HT1080 (cell line): ENCODE measurements at places on chromosomes 3 and 15. TPM values are rescaled to one million over a fixed set of nuclear protein-coding genes. Genes with fewer than 3 reads are reported as not detected.
A peak's percentile ranks its signal among the peaks of the same experiment; 100 is the strongest.

GRCh38 chr3:168288511-168289401 lies 193.0 kb upstream of the GOLIM4 start:
- DNase-seq: no peak

DNA sequence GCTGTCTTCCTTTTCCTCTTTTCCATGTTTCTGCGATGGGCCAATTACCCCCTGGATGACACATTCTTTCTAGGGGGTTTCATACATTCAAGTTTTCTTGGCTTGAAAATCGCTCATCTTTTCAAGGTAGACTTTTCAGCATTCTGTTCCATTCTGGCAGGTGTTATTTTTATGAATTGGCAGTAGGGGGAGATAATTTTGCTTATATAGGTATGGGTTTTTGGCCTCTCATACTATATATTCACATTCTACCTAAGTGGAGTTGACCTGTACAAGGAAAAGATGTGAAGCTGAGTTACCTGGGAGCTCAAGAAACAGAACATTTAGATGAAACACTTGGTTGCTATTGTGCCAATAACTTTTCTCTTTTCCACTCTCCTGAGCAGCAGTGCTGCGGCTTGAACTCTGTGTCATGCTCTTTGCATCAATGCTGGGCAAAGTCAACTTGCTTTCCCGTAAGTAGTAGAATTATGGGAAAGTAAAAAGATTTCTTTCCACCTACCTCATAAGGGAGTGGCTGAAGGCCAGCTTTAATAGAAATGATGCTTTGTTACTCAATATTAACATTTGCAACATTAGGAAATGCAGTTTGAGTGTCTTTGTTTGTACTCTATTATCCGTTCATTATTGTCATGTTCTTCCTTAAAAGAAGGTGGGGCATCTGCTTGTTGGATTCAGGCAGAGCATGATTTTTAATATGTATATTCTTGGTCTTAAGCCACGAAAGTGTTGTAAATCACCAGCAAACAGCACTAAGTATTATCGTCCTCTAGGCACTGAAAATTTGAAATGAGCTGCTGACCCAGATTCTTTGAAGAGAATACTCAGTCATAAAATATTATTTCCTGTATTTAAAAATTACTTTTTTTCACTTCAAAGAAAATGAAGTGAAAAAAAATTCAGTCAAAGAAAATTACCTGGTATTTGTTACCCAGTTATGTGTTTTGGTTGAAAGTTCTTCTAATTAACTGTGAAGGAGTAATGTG lies 27.7 kb upstream of the MFSD1 start:
- no peak for DNase-seq

DNA sequence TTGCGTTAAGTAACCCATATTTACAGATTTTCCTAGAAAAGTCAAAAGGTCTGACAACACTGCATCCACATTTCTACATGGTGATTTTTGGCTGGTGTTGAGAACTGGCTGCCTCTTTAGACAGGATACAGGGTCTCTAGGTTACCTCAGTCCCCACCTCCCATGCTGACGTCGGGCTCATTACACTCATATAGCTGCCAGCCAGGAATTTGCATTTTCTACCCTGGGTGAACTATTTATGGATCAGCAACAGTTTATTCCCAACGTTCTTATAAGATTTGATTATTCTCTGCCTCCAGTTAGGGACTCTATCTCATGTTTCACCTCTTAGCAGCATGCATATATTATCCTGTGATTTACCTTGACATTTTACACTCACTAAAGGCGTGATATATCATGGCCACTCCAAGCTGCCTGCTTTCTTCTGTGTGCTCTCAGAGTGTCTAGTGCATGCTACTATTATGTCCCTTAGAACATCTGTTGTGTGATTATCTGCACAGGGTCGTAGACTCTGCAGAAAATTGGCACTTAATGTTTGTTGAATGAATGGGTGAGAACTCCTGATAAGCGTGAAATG lies 49.0 kb downstream of the CLDN11 start:
- DNase-seq: no peak

DNA sequence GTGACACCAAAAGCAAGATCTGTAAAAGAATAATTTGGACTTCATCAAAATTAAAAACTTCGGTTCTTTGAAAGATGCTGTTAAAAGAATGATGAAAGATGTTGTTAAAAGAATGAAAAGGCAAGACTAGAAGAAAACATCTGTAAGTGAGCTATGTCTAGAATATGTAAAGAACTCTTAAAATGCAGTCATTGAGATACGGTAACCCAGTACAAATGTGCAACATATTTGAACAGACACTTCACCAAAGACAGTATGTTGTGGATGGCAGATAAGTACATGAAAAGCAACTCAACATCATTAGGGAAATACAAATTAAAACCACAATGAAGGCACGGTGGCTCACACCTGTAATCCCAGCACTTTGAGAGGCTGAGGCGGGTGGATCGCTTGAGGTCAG lies 139.5 kb downstream of the LRIG1 start:
- no peak for DNase-seq

DNA sequence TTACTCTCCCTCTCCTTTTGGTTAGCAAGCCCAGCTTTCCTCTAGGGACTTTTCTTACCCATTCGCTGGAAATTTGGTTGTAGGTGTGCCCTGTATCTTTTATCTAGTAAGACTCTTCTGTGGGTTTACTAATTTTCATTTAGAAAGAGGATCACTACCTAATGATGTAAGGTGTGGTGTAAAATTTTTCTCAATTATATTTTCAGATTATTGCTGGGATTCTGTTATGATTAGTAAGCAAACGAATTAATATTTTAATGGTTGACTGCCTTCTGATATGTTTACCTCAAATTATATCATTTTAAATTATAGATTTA lies 28.5 kb downstream of the PLCL2 start:
- no peak for DNase-seq

GRCh38 chr15:69758810-69759790 lies 306.5 kb downstream of the RPLP1 start:
- peak; percentile 91 for DNase-seq

DNA sequence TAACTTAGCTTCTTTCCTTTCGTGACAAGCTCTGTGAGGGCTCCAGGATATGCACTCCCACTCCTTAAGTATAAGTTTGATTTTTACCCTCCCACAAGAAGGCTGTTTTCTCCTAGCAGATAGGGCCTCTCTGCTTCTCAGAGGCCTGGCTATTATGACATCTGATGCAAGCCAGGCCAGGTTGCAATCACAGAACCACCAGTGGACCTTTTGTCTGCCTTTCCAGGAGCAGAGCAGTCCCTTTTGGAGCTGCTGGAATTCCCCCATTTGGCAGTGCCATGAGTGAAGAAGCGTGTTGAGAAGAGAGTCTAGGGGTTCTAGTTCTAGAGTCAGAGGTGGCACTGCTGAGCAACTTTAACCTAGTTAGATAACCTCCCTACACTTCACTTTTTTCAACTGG lies 1004.3 kb upstream of the SEMA6D start:
- no peak for DNase-seq

DNA sequence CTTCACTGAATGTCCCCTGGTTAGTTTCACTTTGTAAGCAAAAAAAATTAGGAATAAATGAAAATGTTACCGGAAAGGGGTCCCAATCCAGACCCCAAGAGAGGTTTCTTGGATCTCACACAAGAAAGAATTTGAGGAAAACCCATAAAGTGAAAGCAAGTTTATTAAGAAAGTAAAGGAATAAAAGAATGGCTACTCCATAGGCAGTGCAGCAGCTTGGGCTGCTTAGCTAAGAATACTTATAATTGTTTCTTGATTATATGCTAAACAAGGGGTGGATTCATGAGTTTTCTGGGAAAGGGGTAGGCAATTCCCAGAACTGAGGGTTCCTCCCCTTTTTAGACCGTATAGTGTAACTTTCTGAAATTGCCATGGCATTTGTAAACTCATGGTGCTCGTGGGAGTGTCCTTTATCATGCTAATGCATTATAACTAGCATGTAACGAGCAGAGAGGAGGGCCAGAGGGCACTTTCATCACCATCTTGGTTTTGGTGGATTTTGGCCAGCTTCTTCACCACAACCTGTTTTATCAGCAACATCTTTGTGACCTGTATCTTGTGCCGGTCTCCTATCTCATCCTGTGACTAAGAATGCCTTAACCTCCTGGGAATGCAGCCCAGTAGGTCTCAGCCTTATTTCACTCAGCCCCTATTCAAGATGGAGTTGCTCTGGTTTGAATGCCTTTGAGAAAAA lies 41.0 kb upstream of the CMSS1 start:
- DNase-seq: peak; percentile 7

- DNase-seq: no peak
Measured at GRCh38 chr15:92102395-92102755, 248.9 kb downstream of the SLCO3A1 start.

- no peak for DNase-seq
Measured at GRCh38 chr3:107323723-107324122, 53.5 kb upstream of the CCDC54 start.

DNA sequence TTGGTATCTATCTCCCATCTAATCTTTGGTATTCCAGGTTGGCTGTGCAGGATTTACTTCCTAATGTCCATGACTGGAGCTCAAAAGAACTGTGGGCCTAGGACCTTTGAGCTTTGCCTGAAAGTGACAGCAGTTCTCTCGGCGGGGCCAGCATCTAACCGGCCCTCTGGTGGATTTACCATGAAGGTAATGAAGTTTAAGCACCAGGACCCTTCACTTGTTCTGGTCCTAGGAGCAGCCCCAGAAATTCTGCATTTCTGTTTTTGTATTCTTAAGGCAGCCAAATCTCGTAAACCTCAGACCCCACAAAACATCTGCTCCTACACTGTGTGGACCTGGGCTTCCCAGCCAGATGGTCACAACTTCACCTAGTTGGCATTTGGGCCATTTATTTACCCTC lies 13.0 kb downstream of the CALML4 start:
- no peak for DNase-seq

GRCh38 chr3:145089337-145089736 lies 1071.6 kb downstream of the PLOD2 start:
- DNase-seq: no peak

GRCh38 chr3:125137358-125138033 lies 75.1 kb downstream of the SLC12A8 start:
- peak; percentile 77 for DNase-seq

GRCh38 chr15:77527164-77527778 lies 105.4 kb downstream of the LINGO1 start:
- DNase-seq: no peak

DNA sequence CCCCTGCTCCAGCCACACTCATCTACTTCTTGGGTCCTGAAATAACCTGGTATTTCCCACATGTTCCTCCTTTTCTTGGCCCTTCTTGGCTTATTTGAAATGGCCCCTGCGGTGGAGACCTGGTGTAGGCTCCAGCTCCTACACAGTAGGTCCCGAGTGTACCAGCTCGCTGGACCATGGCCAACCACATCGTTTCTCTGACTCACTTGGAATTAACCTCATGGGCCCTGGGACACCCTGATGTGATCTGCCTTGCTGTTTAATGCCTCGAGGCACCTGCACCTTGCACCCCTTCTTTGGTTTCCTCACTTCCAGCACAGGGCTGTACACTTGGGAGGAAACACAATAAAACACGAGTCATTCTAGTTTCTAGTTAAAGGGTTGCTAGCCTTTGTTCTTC lies 60.3 kb downstream of the FEM1B start:
- peak; percentile 14 for DNase-seq

DNA sequence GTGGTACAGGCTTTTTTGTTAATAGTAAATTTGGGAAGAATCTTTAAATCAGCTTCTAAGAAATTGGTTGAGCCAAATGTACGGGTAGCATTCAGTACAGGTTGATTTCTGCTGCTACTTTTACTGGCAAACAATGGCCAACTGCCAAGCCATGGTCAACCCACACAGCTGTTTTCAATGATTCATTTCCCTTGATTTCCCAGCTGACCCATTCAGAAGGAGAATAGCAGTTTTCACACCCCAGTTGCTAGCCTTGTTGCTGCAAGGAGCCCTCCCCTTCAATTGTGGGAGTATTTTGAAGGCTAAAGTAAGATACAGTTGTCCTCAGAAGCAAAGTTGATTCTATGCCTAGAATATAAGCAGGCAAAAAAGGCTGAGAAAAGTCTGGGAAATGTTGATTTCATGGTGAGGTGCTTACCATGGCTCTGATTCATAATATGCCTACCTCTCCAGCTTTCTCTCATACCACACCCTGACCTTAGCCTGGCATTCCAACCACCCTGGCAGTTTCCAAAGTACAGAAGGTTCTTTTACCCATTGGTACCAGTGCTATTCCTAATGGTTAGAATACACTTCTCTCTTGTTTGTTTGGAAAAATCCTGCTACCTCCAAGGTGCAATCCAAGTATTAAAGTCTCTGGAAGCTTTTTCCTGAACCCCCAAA lies 320.3 kb upstream of the TGFBR2 start:
- DNase-seq: peak; percentile 96

GRCh38 chr3:33980252-33980651 lies 181.8 kb downstream of the PDCD6IP start:
- DNase-seq: peak; percentile 77

GRCh38 chr15:89774492-89774891 lies 1.6 kb upstream of the MESP2 start:
- no peak for DNase-seq

DNA sequence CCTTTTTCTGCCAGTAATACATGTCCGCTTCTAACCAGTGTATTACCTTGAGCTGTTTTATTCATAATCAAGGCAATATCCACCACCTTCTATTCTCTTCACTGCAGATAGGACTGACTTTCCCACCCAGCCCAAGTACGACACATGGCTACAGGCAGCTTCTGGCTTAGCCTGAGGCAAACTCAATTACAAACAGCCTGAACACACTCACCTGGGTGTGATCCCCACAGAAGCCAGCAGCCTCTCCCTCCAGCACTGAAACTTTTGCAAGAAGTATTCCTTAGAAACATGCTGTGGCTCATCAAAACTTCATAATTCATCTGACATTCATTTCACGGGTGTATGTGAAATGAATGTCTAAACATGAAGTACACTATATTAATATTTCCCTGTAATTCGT lies 13.5 kb upstream of the KCNMB3 start:
- DNase-seq: no peak

- no peak for DNase-seq
Measured at GRCh38 chr3:83250613-83251012, 1489.2 kb upstream of the GBE1 start.

GRCh38 chr3:25038922-25039321 lies 389.1 kb upstream of the RARB start:
- no peak for DNase-seq

- DNase-seq: no peak
Measured at GRCh38 chr3:61520966-61521628, 40.3 kb upstream of the PTPRG start.

DNA sequence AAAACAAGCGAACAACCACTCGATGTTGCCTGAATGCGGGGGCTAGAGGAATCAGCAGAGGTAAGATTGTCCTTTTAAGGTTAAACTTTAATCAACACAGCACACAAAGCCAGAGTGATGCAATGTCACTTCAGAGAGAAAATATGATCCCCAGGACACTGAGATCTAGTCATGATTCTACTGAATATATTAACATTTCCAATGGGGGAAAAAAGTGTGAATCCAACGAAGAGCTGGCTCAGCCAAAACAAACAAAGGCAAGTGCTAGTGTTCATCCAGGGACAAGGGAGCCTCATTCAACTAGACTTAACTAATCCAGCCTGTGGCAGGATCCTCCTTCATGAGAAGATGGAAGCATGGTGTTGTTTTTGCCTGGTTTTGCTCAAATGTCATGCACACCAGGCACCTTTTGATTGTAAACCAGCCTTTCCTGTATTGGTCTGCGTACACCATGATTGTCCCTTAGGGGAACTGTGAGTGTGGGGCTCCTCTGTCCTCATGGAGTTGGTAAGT lies 35.8 kb downstream of the SCG5 start:
- DNase-seq: no peak

GRCh38 chr3:146513386-146514051 lies 30.9 kb downstream of the PLSCR1 start:
- no peak for DNase-seq

- DNase-seq: no peak
Measured at GRCh38 chr15:35487417-35487816, 58.5 kb downstream of the DPH6 start.

ITPKA gene
- 10.9 and 15.0 TPM in 2 replicates for total RNA-seq

IL16 gene
- total RNA-seq: 0.03 and 0.50 TPM in 2 replicates

NCK1 gene
- total RNA-seq: 35.5 and 42.6 TPM in 2 replicates

COPB2 gene
- 141 and 154 TPM in 2 replicates for total RNA-seq

TPRG1 gene
- total RNA-seq: 0.24 and 0.27 TPM in 2 replicates
